ENCODE measurements at places on chromosomes 16 and 17.

DNA sequence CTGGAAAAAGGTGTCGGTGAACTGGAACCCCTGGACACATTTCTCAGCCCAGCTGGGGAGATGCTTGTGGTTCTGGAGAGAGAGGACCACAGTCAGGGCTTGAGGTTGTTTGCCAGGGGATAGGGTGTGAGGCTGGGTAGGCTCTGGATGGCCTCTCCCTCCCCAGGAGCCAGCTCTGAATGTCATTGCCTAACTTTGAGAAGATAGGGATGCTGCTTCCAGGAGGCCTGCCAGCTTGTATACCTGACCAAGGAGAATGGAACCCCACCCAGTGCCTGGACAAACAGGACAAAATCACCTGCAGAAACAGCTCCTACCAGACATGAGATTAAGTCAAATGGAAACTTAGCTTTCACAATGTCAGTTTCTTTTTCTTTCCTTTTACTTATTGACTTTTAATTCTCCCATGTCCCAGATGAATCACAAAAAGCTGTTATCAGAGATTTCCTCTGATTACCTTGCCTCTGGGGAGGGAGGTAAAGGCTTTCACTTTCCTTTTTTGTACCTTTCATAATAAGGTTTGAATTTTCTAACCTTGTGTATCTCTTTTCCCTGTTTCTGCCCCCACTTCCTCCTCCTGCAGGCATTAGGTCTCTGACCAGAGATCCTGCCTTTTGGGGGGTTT, 29.8 kb upstream of the PLLP start:
- ATAC-seq, result peak; percentile 68

DNA sequence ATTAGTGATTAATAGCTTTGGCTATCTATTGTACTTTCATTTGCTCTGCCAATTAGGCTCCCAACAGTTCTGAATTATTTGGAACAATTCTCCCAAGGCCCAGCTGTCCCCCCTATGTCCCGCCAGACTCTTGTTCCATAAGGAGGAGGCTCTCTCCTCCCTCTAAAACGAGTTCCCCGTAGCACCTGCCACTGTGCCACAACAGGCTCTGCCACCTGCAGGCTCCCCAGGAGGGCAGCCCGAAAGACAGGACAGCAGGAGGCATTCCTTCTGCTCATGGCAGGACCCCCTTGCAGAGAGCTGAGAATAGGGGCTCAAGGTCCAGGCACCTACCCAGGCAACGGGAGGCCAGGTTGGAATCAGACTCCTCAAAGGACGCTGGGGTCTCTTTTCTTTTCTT, 9.0 kb downstream of the PITPNM3 start:
- no peak for ATAC-seq

GRCh38 chr16:53207810-53208752, 153.3 kb downstream of the CHD9 start:
- ATAC-seq, result peak; percentile 36

DNA sequence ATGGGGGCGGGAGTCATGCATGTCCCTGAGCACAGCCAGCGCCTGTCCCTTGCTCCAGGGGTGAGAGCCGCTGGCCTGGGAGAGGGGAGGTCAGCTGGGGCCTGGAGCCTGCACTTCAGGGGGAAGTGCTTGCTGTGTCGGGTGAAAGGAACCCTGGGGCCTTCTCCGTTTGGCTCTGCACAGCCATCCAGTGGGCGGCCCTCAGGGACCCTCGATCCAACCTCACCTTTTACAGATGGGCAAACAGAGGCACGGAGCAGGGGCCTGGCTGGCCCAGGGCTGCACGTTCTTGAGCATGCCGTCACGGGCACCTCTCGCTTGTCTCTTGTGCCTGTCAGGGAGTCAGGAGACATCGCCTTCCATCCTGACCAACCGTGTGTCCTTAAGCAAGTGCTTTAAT, 1.8 kb downstream of the SNX20 start:
- no peak for ATAC-seq

- ATAC-seq, result no peak
Observed at GRCh38 chr17:61255647-61256046, 144.0 kb upstream of the TBX2 start.

GRCh38 chr17:5819396-5819795, 235.1 kb upstream of the NLRP1 start:
- ATAC-seq, result no peak

DNA sequence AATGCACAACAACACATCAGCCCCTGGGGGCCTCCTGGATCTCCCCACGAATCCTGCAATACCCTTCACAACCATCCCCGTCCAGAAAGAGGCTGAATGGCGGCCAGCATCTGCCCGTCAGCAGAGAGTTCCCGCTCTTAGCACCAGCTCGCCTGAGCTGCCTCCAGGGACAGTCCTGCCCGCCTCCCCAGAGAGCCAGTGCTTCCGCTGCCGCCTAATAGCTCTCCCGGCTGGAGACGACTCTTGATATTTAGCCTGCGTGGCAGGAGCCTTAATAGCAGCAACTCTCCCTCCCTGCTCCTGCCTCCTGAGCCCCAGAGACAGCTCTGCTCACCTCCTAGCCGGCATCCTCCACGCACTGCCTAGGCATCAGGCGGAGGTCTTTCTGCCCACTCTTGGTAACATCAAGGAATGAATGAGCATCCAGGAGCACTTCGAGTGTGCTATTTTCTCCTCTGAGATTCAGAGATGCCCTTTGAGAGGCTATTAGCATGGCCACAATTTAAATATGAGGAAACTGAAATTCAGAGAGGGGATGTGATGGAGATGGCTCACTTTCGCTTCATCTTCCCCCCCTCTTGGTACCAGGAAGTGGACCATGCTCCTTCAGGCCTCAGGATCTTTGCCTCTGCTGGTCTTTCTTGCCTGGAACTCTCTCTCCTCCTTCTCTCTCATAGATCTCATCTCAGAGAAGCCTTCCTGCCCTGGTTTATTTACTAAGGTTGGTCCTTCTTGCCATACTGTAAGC, 67.9 kb downstream of the RAI1 start:
- ATAC-seq, result no peak

GRCh38 chr17:14228903-14229302, 7.8 kb downstream of the CDRT15 start:
- ATAC-seq, result no peak

GRCh38 chr17:57004944-57005579, 27.1 kb downstream of the SCPEP1 start:
- no peak for ATAC-seq

DNA sequence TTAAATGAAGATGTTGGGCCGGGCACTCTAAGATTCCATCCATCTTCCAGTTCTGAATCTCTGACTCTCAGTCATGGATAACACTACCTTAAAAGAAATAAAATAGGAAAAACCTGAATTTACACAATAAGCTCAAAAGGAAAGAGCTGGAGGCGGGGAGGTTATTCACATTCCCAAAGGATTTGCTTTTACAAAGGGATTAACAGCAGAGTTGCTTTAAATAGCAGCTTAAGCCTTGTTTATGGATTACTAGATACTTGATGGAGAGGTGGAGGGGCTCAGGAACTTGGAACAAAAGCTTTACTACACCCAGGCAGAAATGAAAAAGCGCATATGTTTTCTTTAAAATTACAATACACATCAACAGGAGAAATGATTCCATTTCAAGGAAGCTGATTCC, 84.5 kb downstream of the XYLT1 start:
- ATAC-seq, result no peak

DNA sequence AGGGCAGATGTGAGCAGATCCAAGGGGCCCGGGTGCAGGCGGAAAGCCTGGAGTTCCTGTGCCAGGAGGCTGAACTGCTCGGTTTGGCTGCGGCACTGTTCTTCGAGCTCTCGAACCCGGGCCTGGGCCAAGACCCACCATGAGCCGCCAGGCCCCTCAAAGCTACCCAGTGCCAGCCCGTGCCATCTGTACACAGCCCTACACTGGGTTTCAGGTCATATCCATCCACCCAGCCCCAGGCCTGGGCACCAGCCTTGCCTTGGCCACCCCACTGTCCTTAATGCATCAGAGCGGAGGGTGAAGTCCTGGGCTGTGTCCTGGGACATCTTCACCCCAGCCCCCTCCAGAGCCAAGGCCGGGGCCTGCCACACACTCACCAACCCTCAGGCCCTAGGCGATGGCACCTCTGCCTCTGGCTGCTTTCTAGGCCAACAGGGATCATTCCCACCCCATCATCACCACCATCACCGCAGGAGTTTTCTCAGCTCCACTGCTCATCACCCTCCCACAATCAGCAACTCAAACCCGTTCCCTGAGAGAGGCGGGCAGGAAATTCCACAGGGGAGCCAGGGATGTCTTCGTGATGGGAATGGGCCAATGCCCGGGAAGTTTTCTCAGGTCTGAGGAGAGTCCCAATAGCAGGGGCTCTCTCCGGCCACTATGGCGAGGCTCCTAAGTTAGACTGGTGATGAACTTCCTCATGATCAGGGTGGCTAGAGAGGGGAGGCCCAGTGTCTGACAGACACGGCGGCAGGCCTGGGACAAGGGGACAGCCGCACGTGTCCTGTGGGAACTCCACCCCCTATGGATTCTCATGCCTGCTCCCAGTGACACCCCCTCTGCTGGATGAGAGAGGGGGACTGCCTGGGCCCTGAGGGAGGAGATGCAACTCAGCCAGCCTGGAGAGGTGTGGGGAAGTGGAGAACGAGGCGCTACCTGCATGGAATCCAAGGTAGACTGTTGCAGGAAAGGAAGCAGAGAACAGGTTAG, 9.1 kb downstream of the TSPOAP1 start:
- ATAC-seq, result no peak

- ATAC-seq, result peak; percentile 47
Observed at GRCh38 chr17:76725580-76726230, 701 bp downstream of the JMJD6 start.

DNA sequence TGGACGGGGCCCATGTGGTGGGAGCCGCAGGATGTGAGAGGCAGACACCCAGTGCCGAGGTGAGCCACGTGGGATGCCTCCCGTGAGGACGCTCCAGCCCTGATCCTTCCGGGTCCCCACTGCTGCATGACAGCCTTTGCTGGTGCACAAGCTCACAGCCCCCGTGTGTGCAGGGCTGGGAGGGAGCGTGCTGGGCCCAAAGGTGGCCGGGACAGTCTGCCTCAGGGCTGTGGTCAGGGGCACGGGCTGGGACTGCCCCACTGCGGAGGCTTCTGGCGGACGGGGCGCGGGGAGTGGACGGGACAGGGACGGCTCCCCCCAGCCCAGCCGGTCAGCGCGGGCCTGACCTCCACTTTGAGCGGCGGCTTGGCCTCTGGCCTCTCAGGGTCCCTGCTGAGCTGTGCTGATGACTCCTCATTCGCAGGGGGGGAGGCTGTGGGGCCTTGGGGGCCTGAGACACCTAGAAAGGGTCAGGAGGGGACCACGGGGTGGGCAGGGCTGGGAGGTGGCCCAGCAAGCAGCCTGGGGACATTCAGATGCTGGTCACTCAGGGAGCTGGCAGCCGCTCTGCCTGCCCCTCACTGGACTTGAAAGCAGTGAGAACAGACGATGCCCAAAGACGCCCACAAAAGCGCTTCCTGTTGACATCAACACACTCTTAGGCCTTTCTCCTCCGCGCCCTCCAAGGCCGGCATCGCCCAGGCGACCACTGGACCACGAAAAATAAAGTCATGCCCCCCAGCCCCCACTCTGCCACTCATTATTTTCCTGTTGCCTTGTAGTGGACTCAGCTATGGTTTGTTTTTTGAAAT, 9.3 kb upstream of the METRNL start:
- ATAC-seq, result no peak

- ATAC-seq, result no peak
Observed at GRCh38 chr17:79317916-79318315, 243.3 kb downstream of the ENGASE start.

GRCh38 chr16:86455640-86456039, 54.7 kb upstream of the FOXF1 start:
- ATAC-seq, result no peak

- no peak for ATAC-seq
Observed at GRCh38 chr17:80659651-80660050, 115.0 kb downstream of the RPTOR start.

GRCh38 chr16:10949424-10949970, 5.1 kb downstream of the CLEC16A start:
- peak; percentile 58 for ATAC-seq

GRCh38 chr17:4972752-4973151, 5.1 kb upstream of the SPAG7 start:
- no peak for ATAC-seq

GRCh38 chr16:19874026-19874425, 10.6 kb downstream of the GPRC5B start:
- ATAC-seq, result no peak
